Activated CD8-positive, alpha-beta memory T cell treated with anti-CD3 and anti-CD28 coated beads for 1 hour (primary cell): ENCODE measurements at places on chromosomes 12 and 14.

DNA sequence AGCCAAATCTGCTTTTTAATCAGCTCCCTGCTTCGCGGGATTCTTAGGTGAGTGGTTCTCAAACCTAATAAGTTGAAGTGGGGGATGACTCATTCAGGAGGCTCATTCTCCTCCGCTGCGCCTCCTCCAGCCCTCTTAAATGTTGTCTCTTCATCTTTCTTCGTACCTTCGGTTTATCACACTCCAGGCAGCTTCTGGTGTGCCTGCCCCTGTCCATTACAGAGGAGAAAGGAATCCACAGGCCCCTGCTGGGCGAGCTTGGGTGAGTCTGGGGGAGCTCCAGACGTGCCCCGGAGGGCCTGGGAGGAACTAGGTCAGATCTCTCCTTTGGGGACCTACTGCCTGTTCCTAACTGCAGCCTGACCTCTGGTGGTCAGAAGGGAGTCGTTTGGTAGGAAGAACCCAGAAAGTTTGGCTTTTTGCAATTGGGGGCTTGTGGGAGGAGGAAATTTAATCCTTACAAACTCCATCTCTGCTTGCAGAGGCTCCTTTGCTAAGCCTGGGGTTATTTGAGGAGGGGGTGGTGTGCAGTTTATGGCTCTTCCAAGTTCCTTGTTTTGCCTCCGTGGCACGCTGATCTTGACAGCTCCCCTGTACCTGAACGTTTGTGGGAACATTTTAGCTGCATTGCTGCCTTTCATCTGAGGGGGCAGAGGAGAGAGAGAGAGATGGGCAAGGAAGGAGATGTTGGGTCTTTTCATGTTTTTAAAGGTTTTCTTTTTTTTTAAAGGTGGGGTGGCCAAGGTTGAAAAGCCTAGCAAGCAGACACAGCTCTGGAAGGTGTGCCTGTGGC is 84.1 kb upstream of the GNG2 start:
- DNase-seq = no peak

DNA sequence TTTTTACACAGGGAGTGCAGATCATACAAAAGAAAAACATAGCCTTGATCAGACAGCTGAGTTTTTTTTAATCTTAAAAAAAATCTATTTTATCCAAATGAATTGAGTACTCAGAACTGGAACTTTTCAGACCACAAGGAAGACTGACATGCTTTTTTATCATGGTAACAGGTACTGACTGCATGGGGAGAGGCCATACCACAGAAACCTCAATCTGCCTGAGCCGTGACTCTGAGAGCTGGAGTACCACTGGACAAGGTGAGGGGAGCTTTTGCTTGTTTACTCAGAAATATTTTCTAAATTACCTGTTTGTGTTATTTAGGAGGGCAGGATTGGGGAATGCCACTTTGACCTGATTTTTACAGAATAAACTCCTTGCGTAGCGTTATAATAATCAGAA is 143.9 kb downstream of the ALX1 start:
- no peak for DNase-seq

DNA sequence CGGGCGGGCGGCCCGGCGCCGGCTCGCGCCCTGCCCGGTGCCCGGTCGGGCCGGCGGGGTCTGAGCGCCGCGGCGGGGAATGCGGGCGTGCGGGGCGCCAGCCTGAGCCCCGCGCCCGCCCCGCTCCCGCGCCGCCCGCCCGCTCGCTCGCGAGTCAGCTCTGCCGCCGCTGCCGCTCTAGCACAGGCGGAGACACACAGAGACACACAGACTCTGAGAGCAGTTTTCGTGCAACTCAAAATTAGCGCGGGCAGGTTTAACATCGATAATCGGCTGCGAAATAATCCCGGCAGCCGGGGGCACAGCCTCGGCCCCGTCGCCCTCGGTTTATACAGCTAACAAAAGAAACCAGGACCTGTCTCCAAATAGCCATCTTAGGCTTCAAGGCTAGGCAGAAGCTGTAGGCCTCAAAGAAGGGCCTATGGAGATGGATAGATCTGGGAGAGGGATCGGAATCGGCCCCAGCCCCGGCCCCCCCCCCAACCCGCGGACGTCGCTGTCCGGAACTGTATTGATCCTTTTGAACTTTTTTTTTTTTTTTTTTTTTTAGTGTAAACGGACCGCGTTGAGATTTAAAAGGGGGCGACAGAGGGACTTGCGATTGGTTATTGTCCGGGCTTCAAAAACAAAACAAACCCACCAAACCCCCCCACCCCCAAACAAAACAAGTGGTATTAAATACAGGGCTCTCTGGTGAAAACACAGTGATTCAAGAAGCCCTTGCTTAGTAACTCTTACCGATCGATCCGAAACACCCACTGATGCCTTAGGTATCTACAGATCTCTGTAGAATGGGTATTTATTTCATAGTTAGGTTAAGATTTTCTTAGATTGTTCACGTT is 1.1 kb downstream of the ARID2 start:
- no peak for DNase-seq

DNA sequence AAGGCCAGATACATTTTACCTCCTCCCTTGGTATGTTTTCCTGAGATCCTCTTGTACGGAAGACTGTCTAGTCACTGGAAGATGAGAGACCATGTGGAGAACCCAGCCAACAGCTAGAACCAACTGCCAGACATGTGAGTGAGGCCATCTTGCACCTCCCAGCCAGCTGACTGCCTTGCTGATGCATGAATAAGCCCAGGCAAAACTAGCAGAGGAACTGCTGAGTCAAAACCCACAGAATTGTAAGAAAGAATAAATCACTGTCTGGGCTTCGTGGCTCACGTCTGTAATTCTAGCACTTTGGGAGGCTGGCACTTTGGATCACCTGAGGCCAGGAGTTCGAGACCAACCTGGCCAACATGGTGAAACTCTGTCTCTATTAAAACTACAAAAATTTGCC is 160.0 kb downstream of the TPH2 start:
- DNase-seq = no peak

DNA sequence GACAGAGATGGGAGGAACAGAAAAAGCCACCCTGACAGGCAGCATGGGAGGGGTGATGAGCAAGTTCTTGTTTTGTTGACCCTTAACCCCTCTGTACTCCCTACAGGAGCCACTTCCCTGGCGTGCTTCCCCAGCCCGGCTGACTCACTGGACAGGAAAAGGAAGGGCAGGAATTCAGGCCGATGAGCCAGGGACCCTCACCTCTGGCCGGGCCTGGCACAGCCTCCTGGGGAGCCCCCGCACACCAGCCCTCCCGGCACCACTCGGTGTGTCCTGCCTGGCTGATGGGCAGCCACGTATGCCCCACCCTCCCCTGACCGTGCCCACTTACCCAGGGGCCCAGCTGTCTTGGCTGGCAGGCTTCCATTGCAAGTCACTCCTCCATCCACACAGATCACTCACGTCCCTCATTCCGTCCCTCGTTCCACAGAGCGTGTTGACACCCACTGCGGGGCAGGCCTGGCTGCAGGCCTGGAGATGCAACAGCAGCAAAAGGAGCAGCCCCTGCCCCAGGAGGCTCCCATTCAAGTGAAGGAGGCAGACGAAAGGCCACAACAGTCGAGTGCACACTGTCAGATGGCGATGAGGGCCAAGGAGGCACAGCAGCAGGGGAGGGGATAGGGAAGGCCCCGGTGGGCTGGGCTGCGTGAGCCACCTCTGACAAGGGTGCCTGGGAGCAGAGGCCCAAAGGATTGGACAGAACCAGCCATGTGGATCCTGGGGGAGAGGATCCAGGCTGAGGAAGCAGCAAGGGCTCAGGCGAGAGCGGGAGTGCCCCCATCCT is 19.7 kb upstream of the CD9 start:
- DNase-seq = no peak

GRCh38 chr14:50964683-50965390 is 20.6 kb upstream of the PYGL start:
- no peak for DNase-seq
